Occipital lobe (tissue), 3 donors: ENCODE measurements at places on chromosomes 2 and 18. TPM values are rescaled to one million over a fixed set of nuclear protein-coding genes. Genes with fewer than 3 reads are reported as not detected.

GRCh38 chr2:111231532-111232252, 111.0 kb downstream of the BCL2L11 start:
- no peak for DNase-seq

COL3A1 gene
- total RNA-seq, result 129 TPM

DNA sequence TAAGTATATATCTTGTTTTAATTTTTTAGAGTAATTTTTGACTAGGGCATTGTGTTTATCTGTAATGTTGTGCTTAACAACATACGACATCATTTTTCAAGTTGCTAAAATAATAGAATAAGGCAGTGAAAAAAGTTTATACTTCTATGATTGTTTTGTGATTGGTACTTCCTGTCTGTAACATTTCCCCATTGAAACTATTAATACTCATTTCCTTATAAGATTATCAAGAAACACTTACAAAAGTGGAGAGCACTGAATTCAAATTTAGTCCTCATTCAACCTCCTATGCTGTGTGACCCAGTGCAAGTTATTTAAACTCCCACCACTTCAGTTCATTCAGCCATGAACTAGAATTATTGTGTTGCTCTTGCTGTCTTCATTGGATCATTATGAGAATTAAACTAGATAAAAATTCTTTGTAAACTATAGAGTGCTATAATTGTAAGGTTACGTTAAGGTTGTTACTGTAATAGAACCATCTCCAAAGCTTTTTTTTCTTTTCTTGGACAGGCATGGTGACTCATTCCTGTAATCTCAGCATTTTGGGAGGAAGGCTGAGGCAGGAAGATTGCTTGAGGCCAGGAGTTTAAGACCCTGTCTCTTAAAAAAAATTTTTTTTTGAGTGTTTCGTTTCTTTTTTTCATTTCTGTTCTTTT, 2.8 kb downstream of the ETAA1 start:
- no peak for DNase-seq

GNLY gene
- not detected for total RNA-seq

DNA sequence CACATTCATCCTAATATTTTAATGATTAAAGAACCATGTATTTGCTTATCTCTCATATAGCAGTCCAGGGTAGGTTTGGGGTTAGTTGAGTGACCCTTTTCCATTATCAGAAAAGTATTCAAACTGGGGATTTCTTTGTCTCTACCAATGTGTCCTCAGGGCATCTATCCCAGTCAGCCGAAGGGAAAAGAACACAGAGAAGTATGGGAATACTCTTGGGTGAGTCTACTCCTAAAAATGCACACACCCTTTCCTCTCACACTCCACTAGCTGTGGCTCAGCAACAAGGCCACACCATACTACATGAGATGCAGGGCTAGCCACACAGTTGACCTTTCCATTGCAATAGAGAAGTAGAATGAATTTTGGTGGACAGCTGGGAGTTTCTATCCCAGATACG, 114.3 kb downstream of the NXPH2 start:
- no peak for DNase-seq

- DNase-seq, result no peak
Measured at GRCh38 chr2:226155093-226155875, 644.3 kb downstream of the IRS1 start.

- DNase-seq, result no peak
Measured at GRCh38 chr2:168220965-168221819, 26.2 kb downstream of the STK39 start.

- DNase-seq, result no peak
Measured at GRCh38 chr18:51430538-51430937, 233.1 kb upstream of the MEX3C start.

FSIP2 gene
- total RNA-seq, result 8.6 TPM

GRCh38 chr18:25322806-25323205, 29.2 kb downstream of the ZNF521 start:
- no peak for DNase-seq

UGT1A3 gene
- total RNA-seq, result not detected

- no peak for DNase-seq
Measured at GRCh38 chr2:4882421-4882820, 809.8 kb upstream of the SOX11 start.

GRCh38 chr18:37965572-37965970, 400.0 kb upstream of the CELF4 start:
- no peak for DNase-seq

DNA sequence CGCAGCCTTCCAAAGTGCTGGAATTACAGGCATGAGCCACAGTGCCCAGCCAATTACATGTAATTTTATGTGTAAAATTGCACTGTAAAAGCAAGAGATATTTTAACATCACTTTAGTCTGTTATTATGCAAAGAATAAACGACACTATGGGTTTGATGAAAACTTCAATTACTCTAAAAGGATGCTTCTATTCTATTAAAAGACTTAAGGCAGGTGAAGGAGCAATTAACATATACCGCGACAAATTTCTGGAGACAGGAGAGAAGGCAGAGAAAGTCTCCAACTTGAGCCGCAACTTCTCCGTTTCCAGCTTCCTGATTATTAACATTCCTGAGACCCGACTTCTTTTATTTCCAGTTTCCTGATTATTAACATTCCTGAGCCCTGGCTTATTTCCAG, 53.7 kb downstream of the FAM210A start:
- no peak for DNase-seq

- DNase-seq, result no peak
Measured at GRCh38 chr2:203913947-203914346, 22.6 kb upstream of the ICOS start.

DNA sequence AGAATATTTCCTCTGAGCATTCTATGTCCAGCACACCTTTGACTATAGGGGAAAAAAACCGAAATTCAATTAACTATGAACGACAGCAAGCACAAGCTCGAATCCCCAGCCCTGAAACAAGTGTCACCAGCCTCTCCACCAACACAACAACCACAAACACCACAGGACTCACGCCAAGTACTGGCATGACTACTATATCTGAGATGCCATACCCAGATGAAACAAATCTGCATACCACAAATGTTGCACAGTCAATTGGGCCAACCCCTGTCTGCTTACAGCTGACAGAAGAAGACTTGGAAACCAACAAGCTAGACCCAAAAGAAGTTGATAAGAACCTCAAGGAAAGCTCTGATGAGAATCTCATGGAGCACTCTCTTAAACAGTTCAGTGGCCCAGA, 79.4 kb upstream of the FAM117B start:
- DNase-seq, result no peak

- no peak for DNase-seq
Measured at GRCh38 chr2:30744823-30745222, 62.4 kb downstream of the CAPN13 start.

GRCh38 chr2:129828792-129829191, 150.7 kb upstream of the RAB6C start:
- DNase-seq, result no peak

SCYGR2 gene
- not detected for total RNA-seq

NEU2 gene
- total RNA-seq, result not detected

CERKL gene
- total RNA-seq, result 1.1 TPM

- DNase-seq, result no peak
Measured at GRCh38 chr2:234339501-234339900, 157.4 kb downstream of the ARL4C start.

GRCh38 chr2:218290316-218291261, 1.7 kb downstream of the TMBIM1 start:
- no peak for DNase-seq

DNA sequence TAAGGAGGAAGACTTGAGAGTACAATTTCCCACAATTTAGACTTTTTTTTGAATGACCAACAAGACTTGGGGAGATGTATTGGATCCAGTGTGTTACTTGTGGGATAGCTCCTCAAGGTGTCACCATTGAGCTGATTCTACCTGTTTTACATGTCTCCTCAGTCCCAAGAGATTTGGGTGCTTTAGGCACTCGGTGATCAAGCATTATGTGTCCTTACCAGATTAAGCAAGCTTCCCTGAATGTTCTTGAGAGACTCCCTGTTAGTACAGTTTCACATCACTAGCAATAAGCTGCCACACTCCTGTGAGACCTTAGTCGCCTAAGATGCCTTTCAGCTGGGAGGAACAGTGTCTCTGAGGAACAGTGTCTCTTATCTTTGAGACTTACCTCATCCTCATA, 384.3 kb upstream of the SYT4 start:
- DNase-seq, result no peak

LIMS4 gene
- total RNA-seq, result 0.31 TPM
